Activated CD4-positive, alpha-beta T cell treated with anti-CD3 and anti-CD28 coated beads, Interleukin-2, amount 50 U/mL, for 48 hours (primary cell): ENCODE measurements at places on chromosomes 16 and 17.

DNA sequence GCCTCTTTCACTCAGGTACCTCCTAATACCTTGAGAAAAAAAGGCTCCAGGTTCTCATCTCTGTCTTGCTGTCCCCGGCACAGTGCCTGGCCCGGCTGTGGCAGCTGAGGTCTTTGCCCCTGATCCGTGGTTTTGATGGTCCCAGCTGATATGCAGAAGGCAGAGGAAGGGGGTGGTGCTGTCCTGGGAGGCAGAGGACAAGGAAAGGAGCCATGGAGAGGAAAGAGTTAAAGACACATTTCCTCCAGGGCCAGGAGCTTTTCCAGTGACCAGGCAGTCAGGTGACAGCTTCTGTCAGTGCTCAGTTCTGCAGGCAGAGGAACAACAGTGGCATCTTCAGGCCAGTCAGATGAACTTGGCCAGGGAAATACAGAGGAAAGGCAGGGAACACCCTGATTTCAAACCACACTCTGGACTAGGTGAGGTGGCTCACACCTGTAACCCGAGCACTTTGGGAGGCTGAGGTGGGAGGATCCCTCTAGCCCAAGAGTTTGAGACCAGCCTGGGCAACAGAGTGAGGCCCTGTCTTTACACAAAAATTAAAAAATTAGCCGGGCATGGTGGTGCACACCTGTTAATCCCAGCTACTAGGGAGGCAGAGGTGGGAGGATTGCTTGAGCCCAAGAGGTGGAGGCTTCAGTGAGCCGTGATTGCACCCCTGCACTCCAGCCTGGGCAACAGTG, 3.3 kb upstream of the COG1 start:
- DNase-seq: no peak

GRCh38 chr17:43176119-43176570, 5.1 kb downstream of the NBR1 start:
- DNase-seq: no peak

DNA sequence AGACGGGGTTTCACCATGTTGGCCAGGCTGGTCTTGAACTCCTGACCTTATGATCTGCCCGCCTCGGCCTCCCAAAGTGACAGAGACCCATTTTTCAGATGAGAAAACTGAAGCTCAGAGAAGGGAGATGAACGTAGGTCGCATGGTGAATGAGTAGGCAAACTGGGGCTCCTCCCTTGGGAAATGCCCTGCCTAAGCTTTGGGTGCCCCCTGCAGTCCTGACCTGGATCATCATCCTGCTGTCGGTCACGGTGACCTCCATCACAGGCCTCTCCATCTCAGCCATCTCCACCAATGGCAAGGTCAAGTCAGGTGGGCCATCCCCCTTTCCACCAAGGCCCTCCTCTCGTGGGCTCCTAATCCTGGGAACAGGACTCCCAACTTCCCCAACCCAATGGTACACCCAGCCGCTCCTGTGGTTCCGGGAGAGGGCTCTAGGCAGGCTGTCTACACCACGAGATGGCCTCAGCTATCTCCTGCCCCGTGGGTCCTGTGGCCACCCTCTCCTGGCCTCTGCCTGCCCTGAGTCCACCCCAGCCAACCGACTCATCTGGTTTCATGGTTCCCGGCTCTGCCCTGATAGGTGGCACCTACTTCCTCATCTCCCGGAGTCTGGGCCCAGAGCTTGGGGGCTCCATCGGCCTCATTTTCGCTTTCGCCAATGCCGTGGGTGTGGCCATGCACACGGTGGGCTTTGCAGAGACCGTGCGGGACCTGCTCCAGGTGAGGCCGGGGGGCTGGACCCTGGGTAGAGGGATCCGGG, 4.7 kb downstream of the SLC12A3 start:
- peak; percentile 70 for DNase-seq

DNA sequence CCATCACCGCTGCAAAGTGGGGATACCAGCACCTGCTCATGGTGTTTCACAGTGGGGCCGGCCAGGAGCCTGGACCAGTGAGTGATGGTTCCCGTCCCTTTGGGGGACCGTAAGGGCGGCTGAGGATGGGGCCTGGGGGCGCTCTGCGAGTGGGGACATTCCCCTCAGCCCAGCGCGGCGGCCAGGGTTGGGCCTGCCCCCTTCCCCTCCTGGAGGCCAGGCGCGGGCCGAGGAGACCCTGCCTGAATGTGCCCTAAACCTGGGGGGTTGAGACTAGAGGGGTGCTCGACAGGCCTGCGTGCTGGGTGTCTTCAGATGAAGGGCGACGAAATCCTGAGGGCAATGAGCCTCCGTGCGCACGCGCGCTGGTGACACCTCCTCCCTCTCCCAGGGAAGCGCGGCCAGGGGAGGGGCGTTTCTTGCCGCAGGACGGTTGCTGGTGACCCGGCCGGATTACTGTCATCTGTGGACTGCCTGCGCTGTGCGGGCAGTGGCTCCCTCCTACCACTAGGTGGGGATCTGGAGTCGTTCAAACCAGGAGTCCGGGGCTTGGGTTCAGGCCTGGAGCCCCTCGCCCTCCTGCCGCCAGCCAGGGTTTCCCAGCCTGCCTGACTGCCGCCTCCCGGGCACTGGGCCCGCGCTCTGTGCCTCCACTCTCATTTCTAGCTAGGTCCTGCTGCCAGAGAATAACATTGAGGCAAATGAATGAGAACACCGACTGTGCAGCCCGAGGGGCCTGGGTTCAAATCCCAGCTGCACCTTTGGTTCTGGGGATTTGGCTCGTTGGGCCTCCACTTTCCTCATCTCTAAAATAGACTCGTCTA, 17.1 kb downstream of the TBX2 start:
- DNase-seq: peak; percentile 80

DNA sequence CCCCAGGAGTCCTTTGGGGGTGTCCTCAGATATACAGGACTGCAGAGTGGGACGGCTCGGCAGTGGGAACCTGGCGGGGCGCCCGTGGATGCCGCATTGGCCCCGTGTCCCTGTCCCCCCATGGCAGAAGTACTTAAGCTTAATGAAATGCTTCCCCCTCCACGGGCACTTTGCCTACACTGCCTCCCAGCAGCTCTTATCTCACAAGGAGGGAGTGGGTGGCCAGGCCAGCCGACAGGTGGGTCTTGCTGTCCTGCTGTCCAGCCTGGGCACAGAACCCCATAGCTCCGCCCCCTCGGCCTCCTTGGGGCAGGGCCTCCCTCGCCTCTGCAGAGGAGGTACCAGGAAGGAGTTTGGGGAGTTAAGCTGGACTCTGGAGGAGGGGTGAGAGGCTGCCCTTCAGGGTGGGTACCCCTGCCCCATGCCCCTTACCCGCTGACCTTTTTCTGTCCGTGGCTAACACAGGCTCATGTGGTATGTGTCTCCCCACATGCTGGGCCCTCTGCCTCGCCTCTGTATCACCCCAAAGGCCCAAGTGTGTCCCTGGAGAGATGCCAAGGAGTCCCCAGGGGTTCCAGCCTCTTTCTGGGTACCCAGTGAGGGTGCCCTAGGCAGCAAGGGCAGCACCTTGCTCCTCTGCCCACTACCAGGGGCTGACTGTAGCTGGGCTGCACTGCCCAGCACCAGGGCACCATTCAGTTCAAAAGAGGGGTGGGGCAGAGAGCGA, 8.7 kb downstream of the THRA start:
- no peak for DNase-seq

- no peak for DNase-seq
These were observed 100.7 kb downstream of the HIC1 start for GRCh38 chr17:2155573-2155972.

DNA sequence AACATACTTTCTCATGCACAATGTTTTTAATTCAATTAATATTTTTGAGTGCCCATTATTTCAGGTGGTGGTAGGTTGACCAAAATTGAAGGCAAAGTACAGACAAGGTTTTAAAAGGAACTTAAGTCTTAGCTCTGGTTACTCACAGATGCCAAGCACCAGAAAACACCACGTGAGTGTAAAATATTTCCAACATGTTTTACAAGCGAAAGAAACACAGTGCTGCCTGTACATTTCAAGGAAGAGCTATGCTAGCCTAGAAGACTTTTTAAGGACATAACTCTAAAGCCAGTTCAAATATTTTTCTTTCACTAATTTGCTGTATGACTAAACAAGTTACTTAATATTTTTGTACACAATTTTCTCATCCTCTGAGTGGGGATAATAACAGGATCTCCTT, 736.4 kb upstream of the GOT2 start:
- no peak for DNase-seq

- no peak for DNase-seq
These were observed 99.6 kb downstream of the MGAT5B start for GRCh38 chr17:76967762-76968161.

DNA sequence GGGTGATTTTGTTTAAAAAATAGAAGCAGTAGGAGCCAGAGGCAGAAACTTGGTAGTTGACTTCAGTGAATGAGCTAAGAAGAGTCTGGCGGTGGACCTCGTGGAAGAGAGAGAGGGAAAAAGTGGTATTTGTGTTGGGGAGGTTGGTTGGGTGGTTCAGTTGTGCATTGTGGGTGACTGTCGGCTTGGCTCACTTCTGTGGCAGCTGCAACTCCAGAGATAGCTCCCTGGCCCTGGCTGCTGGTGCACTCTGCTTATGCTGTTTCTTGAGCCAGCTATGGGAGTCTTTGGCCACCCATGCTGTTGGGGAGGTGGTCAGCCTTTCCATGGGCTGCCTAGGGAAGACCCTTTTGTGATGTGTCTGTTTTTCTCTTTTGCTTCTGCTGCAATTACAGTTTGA, 50.4 kb upstream of the CRISPLD2 start:
- DNase-seq: no peak
